Endothelial cell of umbilical vein (primary cell): ENCODE measurements at places on chromosomes 5 and 9. TPM values are rescaled to one million over a fixed set of nuclear protein-coding genes. Genes with fewer than 3 reads are reported as not detected.

NRARP gene
- 50.0 and 61.0 TPM in 2 replicates for total RNA-seq

FOXI1 gene
- not detected in 2 replicates for total RNA-seq

PCDHB12 gene
- total RNA-seq: 0.18 and 0.20 TPM in 2 replicates

AGGF1 gene
- total RNA-seq: 16.1 and 19.9 TPM in 2 replicates

MTMR12 gene
- total RNA-seq: 35.4 and 38.6 TPM in 2 replicates

AQP3 gene
- 0.39 and 0.93 TPM in 2 replicates for total RNA-seq

KCNMB1 gene
- total RNA-seq: 0.29 TPM in 1 of 2 replicates, not detected in the other

RETREG1 gene
- 0.46 TPM in 1 of 2 replicates, not detected in the other for total RNA-seq

PROB1 gene
- total RNA-seq: 1.9 and 2.4 TPM in 2 replicates

GMCL2 gene
- total RNA-seq: not detected in 2 replicates

PPP1R26 gene
- total RNA-seq: 11.8 and 16.9 TPM in 2 replicates

THBS4 gene
- total RNA-seq: not detected in 2 replicates

PCA3 gene
- total RNA-seq: 0.32 and 2.5 TPM in 2 replicates

NPR2 gene
- total RNA-seq: 25.6 and 28.7 TPM in 2 replicates

UBLCP1 gene
- 18.2 and 20.3 TPM in 2 replicates for total RNA-seq

CEMIP2 gene
- 44.3 and 47.5 TPM in 2 replicates for total RNA-seq
